ENCODE measurements at places on chromosomes 3 and 15.

DNA sequence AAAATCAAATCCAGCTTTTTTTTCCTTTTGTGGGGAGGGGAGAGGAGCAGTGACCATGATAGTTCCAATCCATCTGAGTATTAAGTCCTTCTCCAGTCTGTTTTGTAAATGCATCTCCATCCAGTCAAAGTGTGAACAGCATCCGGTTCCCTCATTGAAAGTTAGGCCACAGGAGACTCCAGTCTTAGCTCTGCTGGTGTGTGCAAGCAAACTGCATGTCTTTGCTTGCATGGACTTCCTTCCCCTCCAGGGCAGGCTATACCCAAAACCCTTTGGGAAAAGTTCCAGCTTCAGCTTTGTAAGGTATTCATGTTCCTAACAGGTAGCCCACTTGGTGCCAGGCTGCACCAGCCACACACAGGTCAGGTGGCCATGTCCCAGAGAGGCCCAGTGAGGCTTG, 3.1 kb upstream of the MAN2C1 start:
- no peak for DNase-seq

GRCh38 chr3:171824116-171824515, 13.8 kb upstream of the PLD1 start:
- DNase-seq, result no peak

GRCh38 chr3:153320585-153321128, 158.6 kb downstream of the RAP2B start:
- DNase-seq, result no peak

GRCh38 chr3:116958291-116958690, 248.7 kb downstream of the TUSC7 start:
- DNase-seq, result no peak

GRCh38 chr3:63959146-63959545, 47.0 kb upstream of the SCAANT1 start:
- no peak for DNase-seq

GRCh38 chr3:56806407-56806806, 4.7 kb upstream of the ARHGEF3 start:
- no peak for DNase-seq

DNA sequence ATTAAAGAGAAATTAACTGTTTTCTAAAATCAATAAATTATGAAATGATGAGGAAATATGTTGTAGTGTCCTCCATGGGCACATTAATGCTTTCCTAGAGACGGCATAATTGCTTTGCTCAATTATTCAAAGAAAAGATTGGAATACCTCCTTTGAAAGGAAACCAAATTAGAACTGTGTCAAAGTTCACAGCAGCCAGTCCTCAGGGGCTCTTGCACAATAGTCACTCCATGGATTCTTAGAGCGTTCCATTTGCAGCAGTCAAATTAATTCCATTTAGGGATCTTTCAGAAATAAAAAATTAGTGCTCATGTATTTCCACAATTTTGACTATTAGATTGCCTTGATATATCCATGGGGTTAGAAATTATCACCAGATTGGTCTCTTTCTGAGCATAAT, 841.6 kb upstream of the DPPA4 start:
- DNase-seq, result no peak

DNA sequence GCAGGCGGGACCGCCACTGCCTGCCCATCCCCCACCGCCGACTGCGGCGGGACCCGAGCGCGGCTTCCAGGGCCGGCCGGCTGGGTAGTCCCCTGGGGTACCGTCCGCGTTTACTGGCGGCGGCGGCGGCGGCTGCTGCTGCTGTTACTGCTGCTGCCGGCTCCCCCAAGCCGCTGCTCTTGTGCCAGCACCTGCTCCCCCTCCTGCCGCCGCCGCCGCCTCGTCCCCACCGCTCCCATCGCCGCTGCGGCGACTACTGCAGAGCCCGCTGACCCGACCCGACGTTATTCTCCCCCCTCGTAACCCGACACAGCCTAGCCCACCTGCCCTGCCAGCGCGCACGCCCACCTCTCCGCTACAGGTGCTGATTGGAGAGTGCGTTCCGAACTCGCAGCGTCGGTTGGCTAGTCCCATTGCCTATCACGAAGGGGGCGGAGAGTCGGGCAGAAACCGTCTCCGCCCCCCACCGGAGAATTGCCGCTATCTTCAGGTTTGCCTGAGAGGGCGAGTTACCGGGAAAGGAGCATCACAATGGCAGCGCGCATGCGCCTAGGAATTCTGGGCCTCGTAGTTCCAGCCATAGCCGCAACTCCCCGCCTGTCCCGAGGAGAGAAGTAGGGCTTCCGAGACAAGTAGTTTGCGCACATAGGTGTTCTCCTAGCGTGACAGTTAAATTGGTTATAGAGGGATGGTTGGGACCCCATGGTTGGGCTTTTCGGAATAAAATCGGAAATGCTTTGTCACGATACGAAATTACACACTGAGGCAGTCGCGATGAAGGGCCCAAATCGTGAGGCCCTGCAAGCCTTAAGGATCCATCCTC, at the start of gene TTBK2:
TSS of gene TTBK2 (minus strand) at position 260 of the 823 bp plus-strand sequence. CDS start 42,161 bp downstream, outside the sequence.
- peak; percentile 95 for DNase-seq

Data from activated naive CD4-positive, alpha-beta T cell (primary cell).